ENCODE measurements at places on chromosomes 1 and 21. TPM values are rescaled to one million over a fixed set of nuclear protein-coding genes. Genes with fewer than 3 reads are reported as not detected.

DNA sequence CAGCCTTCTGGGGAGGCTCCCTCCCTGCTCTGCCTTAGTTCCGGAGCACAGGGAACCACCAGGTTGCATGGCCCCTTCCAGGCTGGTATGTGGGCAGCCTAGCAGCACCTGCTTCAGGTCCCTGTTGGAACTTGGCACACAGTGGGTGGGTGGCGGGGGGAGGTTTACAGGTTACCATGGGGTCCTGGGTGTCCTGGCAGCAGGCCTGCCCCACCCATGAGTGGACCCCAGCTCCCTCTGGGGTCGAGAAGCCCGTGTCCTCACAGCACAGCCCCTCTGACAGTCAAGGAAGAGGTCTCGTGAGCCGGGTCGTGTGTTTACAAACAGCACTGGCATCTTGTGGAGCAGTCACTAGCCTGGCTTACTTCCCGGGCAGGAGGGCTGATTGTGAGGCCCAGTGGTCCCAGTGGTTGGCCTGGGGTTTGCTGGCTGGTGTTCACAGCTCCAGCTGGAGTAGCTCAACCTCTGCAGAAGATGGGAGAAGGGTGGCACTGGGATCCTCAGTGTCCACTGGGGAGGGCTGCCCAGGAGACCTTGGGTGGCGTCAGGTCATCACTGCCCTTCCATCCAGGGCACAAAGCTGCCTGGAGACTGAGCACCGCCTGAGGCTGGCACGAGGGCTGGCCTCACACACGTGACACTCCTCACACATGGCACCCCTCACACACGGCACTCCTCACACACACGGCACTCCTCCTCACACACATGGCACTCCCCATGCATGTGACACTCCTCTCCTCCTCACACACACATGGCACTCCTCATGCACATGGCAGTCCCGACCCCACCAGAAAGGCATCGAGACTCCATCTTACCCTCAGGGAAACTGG is 100.9 kb downstream of the RIPK4 start:
- H3K36me3 ChIP-seq, result no peaks in the 10 kb centered on the region
- DNase-seq, result no peak
- H3K27me3 ChIP-seq, result no peaks in the 10 kb centered on the region

DNA sequence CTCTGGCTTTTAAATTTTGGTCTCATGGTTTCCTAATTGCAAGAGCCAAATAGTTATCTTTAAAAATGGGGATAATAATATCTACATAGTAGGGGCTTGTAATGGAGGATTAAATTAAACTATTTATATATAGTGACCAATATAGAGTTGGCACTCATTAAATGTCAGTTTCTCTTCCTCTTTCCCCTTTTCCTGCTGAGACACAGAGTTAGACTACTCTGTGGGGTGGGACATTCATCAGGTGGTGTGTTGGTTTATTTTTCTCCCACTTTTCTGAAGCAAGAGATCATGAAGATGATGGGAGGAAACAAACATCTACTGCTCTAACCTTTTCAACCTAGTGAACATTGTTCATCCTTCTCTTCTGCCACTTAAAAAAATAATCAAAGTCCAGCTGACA is 17.3 kb upstream of the RAP1A start:
- H3K4me3 ChIP-seq, result no peak overlapping the region
- peaks cover 33% of the 10 kb centered on the region for H3K4me1 ChIP-seq
- no peak for DNase-seq
- H3K36me3 ChIP-seq, result no peaks in the 10 kb centered on the region

DNA sequence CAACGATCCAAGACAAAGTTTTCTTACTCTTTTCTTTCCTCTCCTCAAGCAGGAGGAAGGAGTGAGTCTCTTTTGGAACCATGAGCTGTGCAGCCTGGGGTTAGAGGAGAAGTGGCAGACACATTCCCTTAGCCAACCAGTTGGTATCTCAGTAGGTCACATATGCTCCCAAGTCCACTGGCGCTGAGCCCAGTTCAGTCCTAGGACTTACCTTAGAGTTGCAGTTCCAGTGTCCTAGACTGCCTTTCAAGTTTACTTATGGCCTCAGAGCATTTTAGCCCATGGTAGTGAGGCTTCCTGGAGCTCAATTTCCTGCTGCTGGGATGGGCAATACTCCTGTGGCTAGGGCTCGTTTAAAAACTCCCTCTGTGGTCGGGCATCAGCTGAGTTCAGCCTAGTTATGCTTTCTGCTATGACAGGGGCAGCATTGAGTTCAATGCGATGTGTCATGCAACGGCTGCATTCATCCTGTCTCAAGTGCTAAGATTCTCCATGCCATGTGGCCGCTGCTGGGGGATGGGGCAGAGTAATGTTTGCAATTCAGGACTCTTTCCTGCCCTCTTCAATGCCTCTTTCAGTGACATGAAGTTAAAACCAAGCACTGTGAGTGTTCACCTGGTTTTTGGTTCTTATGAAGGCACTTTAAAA is 103.8 kb downstream of the LRRC7 start:
- no peak overlapping the region for H3K27ac ChIP-seq
- no peak for DNase-seq
- no peaks in the 10 kb centered on the region for H3K4me1 ChIP-seq
- H3K36me3 ChIP-seq, result no peaks in the 10 kb centered on the region

GRCh38 chr21:17925000-17925610 is 105.9 kb upstream of the C21orf91 start:
- no peak overlapping the region for H3K27ac ChIP-seq
- H3K4me1 ChIP-seq, result peaks cover 26% of the 10 kb centered on the region

DNA sequence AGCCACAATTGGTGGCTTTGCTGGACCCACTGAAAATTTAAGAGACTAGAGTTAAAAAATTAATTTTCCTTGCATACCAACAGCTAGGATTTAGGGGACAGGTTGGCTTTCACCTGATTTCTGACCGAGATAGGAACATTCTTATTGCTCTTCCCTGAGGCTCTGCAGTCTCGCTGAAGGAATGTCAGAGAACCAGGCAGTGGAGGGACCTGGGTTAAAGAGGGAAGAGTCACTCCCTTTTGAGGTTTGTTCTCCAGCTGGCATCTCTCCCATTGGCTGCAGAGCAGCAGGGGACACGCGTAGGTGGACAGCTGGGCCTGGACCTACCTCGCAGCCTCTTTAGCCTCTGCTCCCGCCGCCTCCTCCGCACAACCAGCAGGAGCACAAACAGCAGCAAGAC is 207.5 kb downstream of the PCP4 start:
- no peaks in the 10 kb centered on the region for H3K27me3 ChIP-seq
- H3K27ac ChIP-seq, result no peak overlapping the region
- no peak overlapping the region for H3K4me3 ChIP-seq

The CYP4X1 gene
- total RNA-seq, result 26.7 TPM
